Osteoblast (primary cell): ENCODE measurements at places on chromosomes 1 and 21. TPM values are rescaled to one million over a fixed set of nuclear protein-coding genes. Genes with fewer than 3 reads are reported as not detected.

Gene TTC39A
- 0.72 and 0.88 TPM in 2 replicates for total RNA-seq

Gene TSPEAR
- total RNA-seq = not detected in 2 replicates

Gene SYPL2
- 0.88 and 1.8 TPM in 2 replicates for total RNA-seq

Gene MTARC1
- total RNA-seq = 2.9 TPM in 2 replicates

Gene ATP6V1G3
- total RNA-seq = 0.36 TPM in 1 of 2 replicates, not detected in the other

Gene IFI44
- total RNA-seq = 33.9 and 35.8 TPM in 2 replicates

Gene NFASC
- total RNA-seq = 28.6 and 36.9 TPM in 2 replicates

Gene SYT2
- total RNA-seq = under 0.01 TPM in 1 of 2 replicates, not detected in the other

Gene SPATA1
- total RNA-seq = 1.8 and 2.1 TPM in 2 replicates

Gene DENND2D
- 4.7 and 5.0 TPM in 2 replicates for total RNA-seq

Gene PADI1
- total RNA-seq = under 0.01 TPM in 2 replicates

Gene MYOG
- not detected in 2 replicates for total RNA-seq

Gene S100A6
- total RNA-seq = 1,187 and 1,317 TPM in 2 replicates

Gene DMRTA2
- total RNA-seq = under 0.01 TPM in 1 of 2 replicates, not detected in the other

Gene GJC2
- total RNA-seq = 0.88 and 1.4 TPM in 2 replicates

Gene BMP8B
- total RNA-seq = 0.29 and 0.36 TPM in 2 replicates

Gene SELENOF
- 171 and 182 TPM in 2 replicates for total RNA-seq

Gene PARS2
- 6.2 and 7.4 TPM in 2 replicates for total RNA-seq

Gene AMY1C
- total RNA-seq = not detected in 2 replicates

Gene RGS18
- total RNA-seq = 0.36 and 0.88 TPM in 2 replicates

Gene FAM110D
- total RNA-seq = not detected in 2 replicates
